Liver (tissue), 10 donors: ENCODE measurements at places on chromosomes 16 and 17.

- no peak for DNase-seq
These were observed 190.1 kb upstream of the SALL1 start for GRCh38 chr16:51341204-51341603.

- DNase-seq, result no peak
These were observed 25.9 kb downstream of the IRX6 start for GRCh38 chr16:55349867-55350266.

DNA sequence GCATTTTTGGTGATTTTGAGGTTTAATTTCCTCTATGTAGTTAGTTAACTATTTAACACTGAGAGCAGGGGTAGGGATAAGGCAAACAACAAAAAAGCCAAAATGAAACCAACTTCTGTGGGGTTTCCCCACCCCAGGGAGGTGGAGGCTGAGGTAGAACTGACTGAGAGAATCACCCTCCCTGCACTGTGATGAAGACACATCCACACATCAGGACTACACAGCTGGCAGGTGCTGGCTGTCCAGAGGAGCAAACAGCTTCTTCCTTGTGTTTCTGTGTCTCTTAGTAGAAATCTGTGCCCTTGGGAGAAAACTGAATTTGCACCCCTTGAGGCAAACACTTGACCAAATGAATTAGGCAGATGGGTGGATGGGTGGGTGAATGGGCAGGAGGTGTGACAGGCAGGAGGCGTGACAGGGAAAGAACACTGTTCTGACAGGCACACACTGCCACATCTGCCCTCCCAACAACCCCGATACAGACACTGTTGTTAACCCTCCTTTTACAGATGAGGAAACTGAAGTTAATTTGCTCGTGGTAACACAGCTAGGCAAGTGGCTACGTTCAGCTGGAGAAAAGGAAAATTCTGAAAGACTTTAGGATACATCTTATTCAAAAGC is 62.9 kb upstream of the AMZ2 start:
- DNase-seq, result no peak

- no peak for DNase-seq
These were observed 12.7 kb upstream of the PABPN1L start for GRCh38 chr16:88878967-88879787.

DNA sequence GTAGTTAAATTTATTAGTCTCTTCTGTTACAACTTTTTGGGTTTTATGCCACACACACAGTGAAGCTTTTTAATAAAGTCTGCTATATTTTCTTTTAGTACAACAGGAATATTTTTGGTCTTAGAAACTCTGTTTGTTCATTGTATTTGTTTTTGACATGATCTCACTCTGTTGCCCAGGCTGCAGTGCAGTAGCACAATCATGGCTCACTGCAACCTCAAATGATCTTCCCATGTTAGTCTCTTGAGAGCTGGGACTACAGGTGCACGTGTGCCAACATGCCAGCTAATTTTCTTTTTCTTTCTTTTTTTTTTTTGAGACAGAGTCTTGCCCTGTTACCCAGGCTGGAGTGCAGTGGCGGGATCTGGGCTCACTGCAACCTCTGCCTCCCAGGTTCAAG is 27.1 kb downstream of the PPM1D start:
- no peak for DNase-seq

DNA sequence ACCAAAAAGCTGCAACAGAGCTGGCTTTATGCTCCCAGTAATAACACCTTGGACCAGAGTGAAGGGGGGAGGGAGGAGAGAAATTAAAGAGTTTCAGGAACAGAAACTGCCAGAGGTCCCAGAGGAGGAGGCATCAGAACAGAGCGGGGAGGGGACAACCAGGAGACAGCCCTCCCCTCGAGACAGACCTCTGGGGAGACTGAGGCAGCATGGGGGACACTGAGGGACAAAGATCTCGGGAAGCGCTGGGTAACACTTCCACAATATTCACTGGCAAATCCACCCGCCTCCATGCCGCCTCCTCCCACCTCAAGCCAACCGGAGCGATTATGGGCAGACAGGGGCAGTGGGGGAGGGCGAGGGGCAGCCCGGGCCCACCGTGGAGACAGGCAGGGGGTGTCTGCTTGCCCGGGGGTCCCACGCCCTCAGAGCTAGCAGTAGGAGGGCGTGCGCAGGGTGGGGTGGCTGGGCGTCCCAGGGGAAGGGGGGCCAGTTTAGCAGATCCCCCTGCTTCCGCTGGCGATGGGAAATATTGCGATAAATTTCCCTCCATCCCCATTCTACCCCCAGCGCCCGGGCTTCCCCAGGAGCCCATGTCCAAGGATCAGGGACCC is 1.2 kb downstream of the PCGF2 start:
- no peak for DNase-seq

DNA sequence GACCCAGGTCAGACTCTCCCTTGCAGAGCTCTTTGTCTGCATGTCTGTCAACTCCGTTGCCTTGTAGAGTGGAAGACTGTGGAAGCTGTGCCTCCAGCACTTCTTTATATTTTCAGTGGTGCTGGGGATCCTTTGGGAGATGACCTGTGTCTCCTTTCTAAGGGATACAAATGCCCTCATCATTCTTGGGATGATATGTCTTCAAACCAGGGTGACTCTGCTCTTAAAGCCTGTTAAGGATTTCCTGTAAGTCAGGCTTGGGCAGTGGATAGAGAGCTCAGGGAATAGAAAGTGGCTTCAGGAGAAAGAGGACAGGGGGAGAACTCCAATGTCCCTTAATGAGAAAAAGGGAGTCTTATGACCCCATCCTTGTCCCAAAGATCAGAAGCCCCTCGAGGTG is 1.5 kb downstream of the HOXB3 start:
- DNase-seq, result no peak
